ENCODE measurements at places on chromosomes 2 and 18.

DNA sequence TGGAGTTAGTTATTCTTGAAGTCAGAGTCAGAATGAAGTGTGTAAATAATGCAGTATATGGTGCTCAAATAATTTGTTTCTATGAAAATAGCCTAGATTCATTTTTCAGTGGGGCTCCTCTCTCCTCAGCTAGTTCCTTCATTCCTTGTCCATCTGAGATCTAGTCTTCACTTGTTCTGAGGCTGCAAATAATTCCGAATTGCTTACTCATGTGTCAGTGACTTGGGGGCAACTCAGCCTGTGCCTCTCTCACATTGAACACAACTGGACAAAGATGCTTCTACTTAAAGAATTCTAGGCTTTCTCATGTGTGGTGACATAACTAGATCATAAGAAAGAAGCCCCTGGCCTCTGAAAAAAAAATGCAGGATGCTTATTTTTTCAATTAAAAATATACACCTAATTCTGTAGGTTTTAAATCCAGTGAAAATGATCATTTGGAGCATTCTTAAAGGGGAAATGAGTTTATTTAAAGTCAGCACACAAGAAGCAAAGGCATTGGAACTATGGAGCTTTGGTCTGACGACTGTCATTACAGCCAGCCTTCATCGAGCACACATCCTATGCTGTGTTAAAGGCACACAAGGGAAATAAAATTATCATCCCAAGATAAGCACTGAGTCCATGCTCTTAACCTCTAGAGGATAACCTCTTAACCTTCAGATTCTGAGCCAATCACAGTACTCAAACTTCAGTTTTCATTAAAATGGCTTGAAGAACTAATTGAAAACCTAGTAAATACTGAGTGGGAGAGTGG is 24.8 kb upstream of the SCN7A start:
- DNase-seq: no peak

DNA sequence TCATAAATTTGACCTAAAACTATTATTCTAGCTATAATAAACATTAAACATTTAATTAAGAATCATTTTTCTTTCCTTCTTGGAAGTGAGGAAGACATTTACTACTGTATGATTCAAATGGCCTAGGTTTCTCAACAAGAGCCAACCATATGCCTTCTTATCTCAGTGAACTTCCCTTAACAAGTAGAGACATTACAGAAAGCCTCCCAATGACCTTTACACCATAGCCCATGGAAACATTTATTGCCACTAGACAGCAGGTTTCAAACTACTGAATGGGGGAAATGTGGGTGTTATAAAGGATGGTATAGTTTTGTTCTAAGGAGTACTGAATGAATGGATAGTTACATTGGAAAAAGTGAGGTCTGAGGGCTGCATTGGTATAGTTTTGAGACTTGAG is 349.4 kb upstream of the SPRED2 start:
- DNase-seq: no peak

GRCh38 chr2:67938053-67938452 is 124.8 kb downstream of the C1D start:
- DNase-seq: peak; percentile 24

- no peak for DNase-seq
Observed at GRCh38 chr2:202025816-202026215, 7.8 kb upstream of the FZD7 start.

DNA sequence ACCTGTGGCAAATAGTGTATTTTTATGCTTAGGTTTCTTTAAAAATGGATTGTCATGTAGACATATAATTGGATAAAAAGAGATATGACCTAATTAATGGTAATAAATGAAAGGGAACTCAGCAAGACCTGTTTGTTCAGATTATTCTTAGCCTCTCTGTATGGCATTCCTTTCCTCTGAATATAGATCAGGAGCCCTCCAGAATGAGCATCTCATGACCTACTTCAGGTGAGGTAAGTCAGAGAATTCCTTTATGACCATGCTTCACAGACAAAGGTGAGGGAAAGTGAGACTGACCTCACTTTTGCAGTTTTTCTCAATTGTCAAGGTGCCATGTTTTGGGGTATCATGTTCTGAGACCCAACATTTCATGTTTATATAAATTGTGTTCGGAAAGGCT is 1744.3 kb upstream of the PIK3C3 start:
- no peak for DNase-seq

Measured in femur (tissue), 1 donor.